ENCODE measurements at places on chromosomes 3 and 15.

DNA sequence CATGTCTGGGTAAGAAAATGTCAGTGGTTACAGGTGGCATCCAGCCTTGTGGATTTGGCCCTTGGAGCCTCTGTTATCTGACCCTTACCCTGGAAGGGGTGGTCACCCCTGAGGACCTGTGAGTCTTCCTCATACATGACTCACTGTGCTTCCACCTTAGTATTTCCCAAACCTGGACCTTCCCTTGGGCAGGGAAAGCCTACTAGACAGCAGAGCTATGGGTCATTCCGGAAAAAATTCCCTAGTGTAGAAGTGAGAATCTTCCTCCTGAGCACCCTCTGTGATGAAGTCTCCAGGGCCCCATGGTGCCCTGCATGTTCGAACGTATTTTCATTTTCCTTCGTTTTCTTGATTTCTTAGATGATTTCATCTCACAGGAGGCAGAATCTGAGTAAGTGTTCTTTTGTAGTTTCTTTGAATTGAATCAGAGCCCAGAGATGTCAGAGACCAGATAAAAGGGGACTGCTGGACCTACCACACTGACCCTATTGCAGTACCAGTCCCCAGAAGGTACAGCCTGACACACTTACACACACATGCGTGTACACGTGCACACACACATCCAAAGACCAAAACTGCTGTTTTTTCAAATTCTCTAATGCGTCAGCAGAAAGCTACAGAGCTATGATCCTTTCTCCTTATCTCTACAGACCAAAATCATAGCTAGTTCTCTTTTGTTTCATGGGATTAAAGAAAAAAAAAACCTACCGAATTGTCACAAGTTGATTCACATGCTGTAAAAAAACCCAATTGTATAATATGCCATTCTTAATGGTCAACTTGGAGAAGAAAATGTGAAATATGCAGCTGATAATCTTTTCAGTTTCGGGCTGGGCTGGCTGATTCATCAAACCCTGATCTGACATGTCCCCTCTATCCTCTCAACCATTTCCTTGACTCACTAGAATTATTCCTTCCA lies 50.5 kb upstream of the ARHGEF3 start:
- DNase-seq = peak; percentile 60

DNA sequence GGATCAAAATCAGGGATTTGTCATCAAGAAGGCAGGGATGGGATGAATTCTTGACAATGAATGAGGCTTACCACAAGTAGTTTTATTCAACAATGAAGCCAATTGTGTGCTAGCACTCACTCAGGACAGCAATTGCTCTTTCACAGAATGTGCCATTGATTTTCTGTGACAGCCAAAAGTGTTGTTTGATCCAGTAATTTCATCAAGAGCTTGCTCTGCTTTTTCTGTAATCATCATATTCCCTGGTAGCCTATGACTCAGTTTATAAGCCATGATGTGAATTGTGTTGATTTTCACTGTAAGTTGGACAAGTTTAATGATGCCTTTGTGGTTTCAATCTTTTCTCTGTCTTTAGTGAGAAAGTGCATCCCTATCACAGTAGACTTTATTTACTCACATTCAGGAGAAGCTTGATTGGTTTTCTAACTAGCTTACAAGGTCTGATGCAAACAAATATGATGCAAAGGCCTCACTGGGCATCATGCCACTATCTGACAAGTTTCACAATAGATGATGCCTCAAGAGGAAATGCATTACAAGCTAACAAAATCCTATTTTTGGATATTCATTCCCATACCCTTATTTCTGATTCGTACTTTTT lies 13.6 kb upstream of the CSRNP1 start:
- DNase-seq = peak; percentile 76

- DNase-seq = peak; percentile 38
Measured at GRCh38 chr3:108862865-108863798, 40.5 kb downstream of the TRAT1 start.

GRCh38 chr15:76245072-76245610 lies 66.1 kb downstream of the ETFA start:
- no peak for DNase-seq

DNA sequence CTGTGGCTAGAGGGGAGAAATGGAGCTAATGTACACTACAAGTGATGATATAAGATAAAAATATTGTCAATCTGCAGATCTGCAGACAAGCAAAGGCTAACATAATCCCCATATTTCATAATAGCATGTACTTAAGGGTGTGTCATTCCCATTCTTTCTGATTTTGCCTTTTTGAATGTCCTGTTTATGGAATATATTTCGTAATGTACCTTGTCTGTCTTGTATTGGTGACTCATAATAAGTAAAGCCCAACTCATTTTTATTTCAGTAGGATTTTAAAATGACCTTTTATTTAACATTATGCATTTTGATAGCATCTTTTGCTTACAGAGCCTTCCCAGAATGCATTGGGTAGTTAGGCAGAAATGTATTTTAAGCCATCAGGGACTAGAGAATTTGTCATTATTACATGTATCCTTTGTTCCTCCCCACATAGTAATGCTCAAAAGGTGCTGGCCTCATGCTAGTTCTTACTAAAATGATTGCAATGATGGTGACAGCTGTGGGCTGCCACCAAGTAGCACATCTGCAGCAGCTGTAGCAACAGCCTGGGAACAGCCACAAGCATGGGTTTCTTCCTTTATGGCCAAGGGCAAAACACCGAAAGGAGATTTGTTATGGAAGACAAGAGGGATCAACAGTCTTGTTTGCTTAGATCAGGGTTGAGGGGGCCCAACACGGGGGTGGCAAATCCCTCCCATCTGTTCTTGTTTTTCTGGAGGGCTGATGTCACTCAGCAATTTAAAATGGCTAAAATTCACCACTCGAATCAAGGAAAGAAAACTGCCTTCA lies 188.5 kb downstream of the CADPS start:
- DNase-seq = no peak

DNA sequence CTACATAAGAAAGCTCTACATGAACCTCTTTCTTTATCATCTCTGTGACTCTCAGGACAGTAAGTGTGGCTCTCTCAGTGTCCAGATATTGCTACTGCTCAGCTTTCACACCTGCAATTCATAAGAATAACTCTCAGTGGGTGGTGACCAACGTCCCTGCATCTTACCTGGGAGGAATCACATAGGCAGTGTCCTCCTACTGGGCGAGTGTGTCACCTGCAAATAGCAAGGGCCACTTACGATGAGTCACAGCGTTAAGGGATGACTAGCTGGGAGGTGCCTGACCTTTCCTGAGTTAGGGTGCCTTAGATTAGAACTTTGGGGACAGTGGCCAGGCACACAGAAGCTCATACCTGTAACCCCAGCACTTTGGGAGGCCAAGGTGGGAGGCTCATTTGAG lies 90.8 kb upstream of the C3orf80 start:
- no peak for DNase-seq

DNA sequence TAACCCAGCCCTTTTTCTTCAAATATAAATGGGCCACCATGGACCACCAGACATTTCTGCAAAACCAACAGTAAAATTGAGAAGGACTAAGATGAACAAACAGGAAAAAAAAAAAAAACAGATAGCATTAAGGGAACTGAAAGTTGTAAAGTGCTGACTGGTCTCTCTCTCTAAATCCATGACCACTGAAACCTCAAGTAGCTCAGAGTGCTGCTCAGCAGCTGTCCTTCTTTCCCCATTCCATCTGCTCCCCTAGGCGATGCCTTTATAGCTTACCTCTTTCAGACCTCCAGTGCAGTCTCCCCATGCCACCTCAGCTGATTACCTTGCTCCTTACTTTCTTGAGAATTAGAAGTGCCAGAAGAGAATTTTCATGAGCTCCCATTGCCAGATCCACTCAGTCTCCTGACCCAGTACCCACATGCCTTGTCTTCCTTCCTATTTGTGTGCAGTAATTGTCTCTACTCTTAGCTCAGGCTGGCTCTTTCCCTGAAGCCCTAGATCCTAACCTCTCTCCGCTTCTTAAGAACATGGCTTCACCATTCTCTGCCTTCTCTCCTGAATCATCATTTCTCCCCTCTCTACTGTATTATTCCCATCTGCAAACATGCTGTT lies 23.9 kb upstream of the XIRP1 start:
- DNase-seq = no peak

GRCh38 chr15:62068071-62068809 lies 1.5 kb downstream of the C2CD4A start:
- DNase-seq = peak; percentile 55

GRCh38 chr15:100902436-100903167 lies 16.6 kb upstream of the LRRK1 start:
- peak; percentile 70 for DNase-seq

DNA sequence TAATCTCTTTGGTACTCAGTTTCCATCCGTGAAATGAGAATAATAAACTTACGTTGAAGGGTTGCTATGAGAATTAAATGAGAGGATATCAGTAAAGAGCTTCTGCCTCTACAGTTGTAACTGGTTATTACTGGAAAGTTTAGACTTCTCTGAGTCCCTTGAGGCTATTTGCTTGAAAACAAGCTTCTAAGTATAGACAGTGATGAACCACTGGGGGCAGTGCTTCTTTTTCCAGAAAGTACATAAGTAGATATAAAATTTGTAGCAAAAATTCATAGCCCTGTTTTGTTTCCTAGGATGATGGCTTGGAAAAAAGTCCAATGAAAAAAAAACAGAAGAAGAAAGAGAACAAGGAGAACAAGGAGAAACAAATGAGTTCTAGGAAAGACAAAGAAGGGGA lies 87.1 kb downstream of the RGMA start:
- DNase-seq = peak; percentile 6

GRCh38 chr3:154152741-154153140 lies 31.6 kb downstream of the ARHGEF26 start:
- DNase-seq = no peak

Measured in fibroblast of skin of back (primary cell).